CD8-positive, alpha-beta memory T cell (primary cell): ENCODE measurements at places on chromosomes 6 and 20. TPM values are rescaled to one million over a fixed set of nuclear protein-coding genes. Genes with fewer than 3 reads are reported as not detected.
A peak's percentile ranks its signal among the peaks of the same experiment; 100 is the strongest.

CRIP3 gene
- not detected for polyA plus RNA-seq

DNA sequence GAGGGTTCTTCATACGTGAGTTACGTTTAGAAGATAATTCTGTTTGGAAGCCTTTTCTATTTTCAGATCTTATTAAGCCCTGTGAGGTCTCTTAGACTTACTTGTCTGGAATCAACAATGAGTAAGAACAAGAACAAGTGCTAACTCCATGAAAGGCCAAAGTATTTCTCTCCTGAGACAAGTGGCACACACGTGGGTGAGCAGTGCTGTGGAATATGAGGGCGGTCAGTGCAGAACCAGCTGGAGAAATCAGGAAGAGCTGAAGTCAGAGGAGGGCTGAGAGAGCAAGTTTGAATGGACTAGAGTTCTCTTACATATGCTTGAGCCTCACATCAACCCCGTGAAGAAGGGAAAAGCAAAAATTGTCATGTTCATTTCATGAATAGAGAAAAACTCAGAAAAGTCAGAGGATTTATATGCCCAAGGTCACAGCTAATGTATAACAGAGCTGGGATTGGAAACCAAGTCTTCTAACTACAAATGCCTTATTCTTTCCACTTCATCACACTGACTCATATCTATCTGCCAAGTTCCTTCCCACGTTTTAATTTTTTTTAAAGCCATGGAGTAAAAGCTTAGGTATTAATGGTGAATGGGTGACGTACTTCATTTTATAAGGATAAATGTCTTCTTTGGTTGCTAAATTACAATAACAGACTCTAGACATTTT is 201.3 kb upstream of the DTNBP1 start:
- no peaks in the 10 kb centered on the region for H3K36me3 ChIP-seq
- no peak for DNase-seq
- H3K4me1 ChIP-seq = no peaks in the 10 kb centered on the region

ULBP3 gene
- 2.2 TPM for polyA plus RNA-seq

DNA sequence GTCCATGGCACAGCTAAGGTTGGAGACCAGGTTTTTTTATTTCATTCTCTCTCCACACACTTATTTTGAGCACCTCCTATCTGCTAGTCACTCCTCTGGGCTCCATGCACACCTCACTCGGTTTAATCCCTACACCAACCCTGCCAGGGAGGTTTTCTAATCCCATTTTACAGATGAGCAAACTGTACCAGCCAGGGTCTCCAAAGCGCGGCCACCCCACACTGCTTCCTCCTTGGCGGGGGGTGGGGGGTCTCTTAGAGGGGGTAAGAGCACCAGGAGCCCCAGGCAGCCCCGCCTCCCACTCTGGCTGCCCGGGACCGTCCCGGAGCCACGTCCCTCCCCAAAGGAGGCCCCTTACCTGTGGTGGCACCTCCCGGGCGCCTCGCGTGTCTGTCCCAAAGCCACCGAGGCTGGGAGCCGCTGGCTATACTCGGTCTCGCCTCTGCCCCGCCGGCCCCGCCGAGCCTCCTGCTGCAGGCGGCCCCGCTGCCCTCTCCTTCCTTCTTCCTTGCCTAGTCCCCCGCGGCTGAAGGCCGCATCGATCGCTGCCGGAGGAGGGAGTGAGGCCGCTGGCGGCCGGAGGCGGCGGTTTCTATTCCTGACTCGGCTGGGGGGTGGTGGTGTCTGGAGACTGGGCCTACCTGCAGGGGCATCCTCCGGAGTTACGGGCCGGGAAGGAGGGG is at the start of gene KCNS1:
KCNS1 (minus strand) TSS at position 565 of the 683 bp plus-strand sequence. CDS start 1,891 bp downstream, outside the sequence.
- no peak within 1 kb of the TSS for H3K27ac ChIP-seq
- no peak for DNase-seq
- peaks cover 3% of the 10 kb centered on the region for H3K4me1 ChIP-seq
- no peaks in the 10 kb centered on the region for H3K36me3 ChIP-seq
- no peak within 1 kb of the TSS for H3K4me3 ChIP-seq

DNA sequence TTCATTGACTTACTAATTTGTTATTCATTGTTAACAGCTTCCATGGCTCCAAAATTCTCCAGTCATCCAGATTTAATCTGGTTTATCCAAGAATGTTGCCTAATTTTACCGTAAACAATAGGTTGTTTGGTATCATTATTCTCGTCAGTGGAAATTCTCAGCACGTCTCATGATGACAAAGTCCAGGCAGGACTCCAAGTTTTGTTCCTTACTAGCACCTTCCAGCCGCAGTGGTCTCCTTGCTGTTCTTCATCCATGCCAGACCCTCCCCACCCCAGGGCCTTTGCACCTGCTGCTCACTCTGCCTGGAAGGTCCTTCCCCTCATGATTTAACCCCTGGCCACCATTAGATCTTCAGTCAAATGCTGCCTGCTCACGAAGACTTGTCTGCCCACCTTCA is 48.1 kb upstream of the NAA20 start:
- no peaks in the 10 kb centered on the region for H3K27me3 ChIP-seq
- DNase-seq = no peak
- H3K27ac ChIP-seq = no peak overlapping the region
- H3K36me3 ChIP-seq = no peaks in the 10 kb centered on the region
- H3K4me1 ChIP-seq = peaks cover 8% of the 10 kb centered on the region

GRCh38 chr20:33724439-33725094 is 4.5 kb upstream of the PXMP4 start:
- DNase-seq = no peak
- H3K36me3 ChIP-seq = no peaks in the 10 kb centered on the region
- peaks cover 9% of the 10 kb centered on the region for H3K4me1 ChIP-seq
- H3K4me3 ChIP-seq = no peak overlapping the region
- H3K27me3 ChIP-seq = no peaks in the 10 kb centered on the region
- no peak overlapping the region for H3K27ac ChIP-seq

DNA sequence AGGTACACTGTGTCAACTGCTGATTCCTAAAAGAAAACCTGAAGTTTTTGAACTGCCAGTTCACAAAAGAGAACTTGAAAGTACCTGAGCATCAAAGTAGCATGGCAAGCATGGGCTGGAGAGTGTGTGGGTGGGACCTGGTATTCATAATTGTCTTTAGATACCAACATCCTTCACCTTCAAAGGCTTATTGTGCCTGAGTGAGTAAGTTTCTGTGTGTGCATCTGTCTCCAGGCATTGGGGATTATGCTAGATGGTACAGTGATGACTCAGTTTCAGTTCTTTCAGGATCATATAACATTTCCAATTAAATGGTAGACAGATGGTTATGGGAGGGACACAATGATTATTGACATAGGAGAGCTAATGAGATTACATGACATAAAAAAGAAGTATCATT is 238.5 kb downstream of the ZFAND3 start:
- H3K27ac ChIP-seq = no peak overlapping the region
- peaks cover 9% of the 10 kb centered on the region for H3K36me3 ChIP-seq
- H3K4me1 ChIP-seq = no peaks in the 10 kb centered on the region
- no peak overlapping the region for H3K4me3 ChIP-seq
- DNase-seq = no peak
- no peaks in the 10 kb centered on the region for H3K27me3 ChIP-seq

- DNase-seq = no peak
- H3K27ac ChIP-seq = no peak overlapping the region
- H3K4me1 ChIP-seq = no peaks in the 10 kb centered on the region
These were observed 41.7 kb downstream of the MOCS1 start for GRCh38 chr6:39892490-39893129.

GRCh38 chr20:12827816-12828385 is 180.9 kb upstream of the SPTLC3 start:
- no peaks in the 10 kb centered on the region for H3K36me3 ChIP-seq
- H3K27me3 ChIP-seq = no peaks in the 10 kb centered on the region
- DNase-seq = no peak

GRCh38 chr6:161947371-161947770 is 673.5 kb upstream of the AGPAT4 start:
- H3K27me3 ChIP-seq = no peaks in the 10 kb centered on the region
- H3K4me3 ChIP-seq = no peak overlapping the region
- H3K36me3 ChIP-seq = no peaks in the 10 kb centered on the region
- no peak for DNase-seq
- H3K27ac ChIP-seq = no peak overlapping the region
- no peaks in the 10 kb centered on the region for H3K4me1 ChIP-seq

SLC52A3 gene
- polyA plus RNA-seq = not detected

- H3K4me3 ChIP-seq = no peak overlapping the region
- H3K36me3 ChIP-seq = peaks cover 49% of the 10 kb centered on the region
- DNase-seq = no peak
These were observed 13.2 kb downstream of the PI16 start for GRCh38 chr6:36967757-36968156.

DNA sequence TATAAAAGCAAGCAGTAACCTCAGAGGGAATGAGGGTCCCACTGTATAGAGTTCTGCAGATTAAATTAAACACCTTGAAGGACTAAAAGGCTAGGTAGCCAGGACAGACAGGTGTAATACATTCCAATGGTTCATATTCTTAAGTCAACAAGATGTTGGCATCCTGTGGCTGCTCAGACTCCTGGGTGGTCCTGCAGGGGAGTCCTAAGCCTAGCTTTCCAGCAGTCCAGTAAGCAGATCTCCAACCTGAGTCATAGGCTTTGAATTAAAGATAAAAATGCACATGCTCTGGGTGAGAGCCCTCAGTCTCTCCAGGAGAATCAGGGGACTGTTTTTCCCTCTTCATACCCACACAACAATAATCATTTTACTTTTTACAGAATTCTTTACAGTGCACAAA is 307.3 kb upstream of the SUPT3H start:
- H3K27ac ChIP-seq = no peak overlapping the region
- no peaks in the 10 kb centered on the region for H3K27me3 ChIP-seq
- H3K4me3 ChIP-seq = no peak overlapping the region
- no peaks in the 10 kb centered on the region for H3K36me3 ChIP-seq
- DNase-seq = no peak

DNA sequence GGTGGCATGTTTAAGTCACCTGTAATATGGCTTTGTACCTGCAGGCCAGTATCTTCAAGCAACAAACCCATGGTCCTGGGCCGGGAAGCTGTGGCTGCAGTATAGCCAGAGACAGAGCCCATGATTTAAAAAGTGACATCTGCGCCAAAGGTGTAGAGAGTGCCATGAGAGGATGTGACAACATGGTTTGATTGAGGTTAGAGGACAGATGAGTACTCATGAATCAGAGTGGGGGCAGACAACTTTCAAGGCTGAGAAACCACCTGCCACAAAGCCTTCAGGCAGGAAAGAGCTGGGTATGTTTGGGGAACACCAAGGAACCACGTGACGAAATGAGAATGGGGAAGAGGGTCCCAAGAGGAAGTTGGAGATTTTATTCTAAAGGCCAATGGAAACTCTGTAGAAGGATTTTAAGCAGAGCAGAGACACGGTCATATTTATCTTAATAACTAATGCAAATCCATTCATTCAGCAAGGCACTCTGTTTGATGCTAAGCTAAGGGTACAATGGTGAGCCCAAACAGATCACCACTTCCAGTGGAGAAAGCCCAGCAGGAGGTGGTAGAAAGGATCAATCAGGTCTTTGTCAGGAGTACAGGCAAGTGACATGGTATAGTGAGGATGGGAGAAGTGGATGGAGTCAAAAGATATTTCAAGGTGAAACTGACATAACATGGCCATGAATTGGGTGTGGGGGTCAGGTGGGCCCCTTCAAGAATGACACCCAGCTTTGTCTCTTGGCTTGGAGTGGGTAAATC is 3.4 kb upstream of the MICAL1 start:
- H3K27ac ChIP-seq = no peak overlapping the region
- peaks cover 42% of the 10 kb centered on the region for H3K4me1 ChIP-seq
- no peak overlapping the region for H3K4me3 ChIP-seq
- peak; percentile 34 for DNase-seq
- peaks cover 4% of the 10 kb centered on the region for H3K36me3 ChIP-seq

CTCFL gene
- polyA plus RNA-seq = not detected

DNA sequence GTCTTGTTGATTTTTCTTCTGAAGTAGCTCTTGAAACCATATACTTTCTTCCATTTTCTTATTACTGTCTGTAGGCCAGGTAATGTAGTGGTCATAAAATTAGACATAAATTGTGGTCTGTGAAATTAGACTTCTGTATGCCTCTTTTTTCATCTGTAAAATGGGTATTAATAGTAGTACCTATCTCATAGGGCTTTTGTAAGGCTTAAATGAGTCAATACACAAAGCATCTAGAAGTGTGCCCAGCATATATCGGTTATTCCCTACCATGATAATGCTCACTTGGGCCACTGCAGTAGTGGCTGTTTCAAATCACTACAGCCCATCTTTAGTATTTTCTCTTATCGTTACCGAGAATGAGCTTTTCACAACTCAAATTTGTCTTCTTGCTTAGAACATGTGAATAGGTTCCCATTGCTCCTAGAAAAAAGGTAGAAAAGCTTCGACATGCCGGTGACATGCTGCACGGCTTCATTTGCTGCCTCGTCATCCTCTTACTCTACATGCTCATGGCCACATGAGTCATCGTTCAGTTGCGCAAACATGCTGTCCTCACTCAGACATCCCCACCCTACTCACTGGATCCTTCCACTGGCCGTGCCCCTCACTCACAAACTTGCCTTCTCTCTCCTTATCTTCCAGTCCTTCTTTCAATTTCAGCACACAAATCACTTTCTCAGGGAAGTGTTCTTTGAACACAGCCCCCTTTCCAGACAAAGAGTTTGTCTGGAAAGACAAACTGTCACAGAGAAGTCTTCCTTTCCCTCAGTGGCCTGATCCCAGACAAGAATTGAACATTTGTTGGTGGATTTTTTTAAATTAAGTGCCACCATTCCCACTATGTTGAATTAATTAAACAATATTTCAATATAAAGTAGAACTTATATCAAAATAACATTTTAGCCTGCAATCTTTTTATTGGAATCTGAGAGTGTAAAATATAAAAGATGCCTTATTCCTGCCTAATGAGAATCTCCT is 32.2 kb upstream of the ERVFRD-1 start:
- no peaks in the 10 kb centered on the region for H3K36me3 ChIP-seq
- no peak overlapping the region for H3K27ac ChIP-seq
- H3K27me3 ChIP-seq = no peaks in the 10 kb centered on the region
- no peak overlapping the region for H3K4me3 ChIP-seq
- no peaks in the 10 kb centered on the region for H3K4me1 ChIP-seq

BPIFA1 gene
- not detected for polyA plus RNA-seq

IDH3B gene
- polyA plus RNA-seq = 107 TPM

DNA sequence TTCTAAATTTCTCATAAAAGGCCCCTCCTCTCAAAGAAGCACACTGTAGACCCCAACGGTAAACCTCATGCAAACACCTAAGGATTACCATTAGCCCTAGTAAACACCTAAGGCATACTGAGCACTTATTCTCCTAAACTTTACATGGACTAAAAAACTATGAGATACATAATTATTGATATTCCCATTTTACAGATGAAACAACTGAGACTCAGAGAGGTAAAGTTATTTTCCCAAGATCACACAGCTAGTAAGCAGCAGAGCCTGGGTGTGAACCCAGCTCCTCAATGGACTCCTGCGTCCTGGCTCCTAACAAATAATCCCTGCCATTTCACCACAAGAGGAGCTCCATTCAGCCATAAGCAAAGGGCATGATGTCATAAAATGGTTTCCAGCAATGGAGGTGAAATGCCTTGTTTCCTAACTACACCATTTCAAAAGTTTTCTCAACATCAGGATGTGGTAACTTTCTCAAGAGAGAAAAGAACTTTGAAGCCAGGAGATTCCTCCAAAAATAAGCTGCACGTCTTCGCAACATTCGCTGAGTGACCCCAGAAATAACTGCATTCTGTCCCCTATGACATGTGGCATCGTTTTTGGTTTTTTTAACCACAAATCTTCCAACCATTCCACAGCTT is 4.1 kb downstream of the ATP9A start:
- H3K36me3 ChIP-seq = no peaks in the 10 kb centered on the region
- peaks cover 8% of the 10 kb centered on the region for H3K27me3 ChIP-seq
- peaks cover 5% of the 10 kb centered on the region for H3K4me1 ChIP-seq
- no peak overlapping the region for H3K4me3 ChIP-seq
- H3K27ac ChIP-seq = no peak overlapping the region
